ENCODE measurements at places on chromosomes 16 and 17.

- no peak for DNase-seq
These were observed 77.3 kb downstream of the PHKB start for GRCh38 chr16:47538472-47538871.

- DNase-seq: no peak
These were observed 84.4 kb upstream of the PLCG2 start for GRCh38 chr16:81694494-81695280.

DNA sequence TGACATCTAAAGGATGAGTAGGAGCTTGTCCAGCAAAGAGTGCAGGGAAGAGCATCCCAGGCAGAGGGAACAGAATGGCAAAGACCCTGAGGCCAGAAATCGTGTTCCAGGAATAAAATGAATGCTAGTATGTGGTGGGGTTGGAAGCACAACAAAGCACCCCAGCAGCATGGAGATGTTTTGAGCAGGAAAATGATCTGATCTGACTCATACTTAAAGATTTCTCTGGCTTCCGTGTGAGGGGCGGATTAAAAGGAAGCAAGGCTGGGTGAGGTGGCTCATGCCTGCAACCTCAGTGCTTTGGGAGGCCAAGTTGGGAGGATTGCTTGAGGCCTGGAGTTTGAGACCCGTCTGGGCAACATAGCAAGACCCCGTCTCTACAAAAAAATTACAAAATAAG is 2.3 kb downstream of the SLC5A11 start:
- no peak for DNase-seq

DNA sequence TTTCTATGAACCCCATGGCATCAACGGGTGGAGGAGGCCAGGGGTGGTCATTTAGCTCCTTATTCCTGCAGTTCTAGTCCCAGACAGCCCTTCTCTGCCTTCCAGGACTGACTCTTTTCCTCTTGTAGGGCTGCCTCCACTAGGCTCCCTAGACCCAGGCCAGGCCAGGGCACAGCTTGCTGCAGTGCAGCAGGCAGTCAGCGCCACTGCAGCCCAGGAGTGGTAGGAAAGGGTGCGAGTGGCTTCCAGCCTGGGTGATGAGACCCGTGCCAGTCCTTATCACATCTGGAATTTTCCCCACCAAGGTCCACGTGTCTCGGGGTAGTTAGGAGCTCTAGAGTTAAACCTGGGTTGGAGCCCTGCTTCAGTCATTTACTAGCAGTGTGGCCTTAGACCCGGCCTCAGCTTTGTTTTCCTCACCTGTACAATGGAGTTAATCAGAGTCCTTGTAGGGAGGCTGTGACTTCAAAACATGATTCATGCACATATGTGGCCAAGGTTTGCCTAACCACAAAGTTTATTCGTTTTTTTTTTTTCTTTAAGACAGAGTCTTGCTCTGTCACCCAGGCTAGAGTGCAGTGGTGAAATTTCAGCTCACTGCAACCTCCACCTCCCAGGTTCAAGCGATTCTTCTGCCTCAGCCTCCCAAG is 4.7 kb downstream of the SLC5A11 start:
- no peak for DNase-seq
